OCI-M1 (cell line): ENCODE measurements at places on chromosomes 2 and 18.

- no peak for DNase-seq
Observed at GRCh38 chr18:6949800-6950586, 167.6 kb downstream of the LAMA1 start.

DNA sequence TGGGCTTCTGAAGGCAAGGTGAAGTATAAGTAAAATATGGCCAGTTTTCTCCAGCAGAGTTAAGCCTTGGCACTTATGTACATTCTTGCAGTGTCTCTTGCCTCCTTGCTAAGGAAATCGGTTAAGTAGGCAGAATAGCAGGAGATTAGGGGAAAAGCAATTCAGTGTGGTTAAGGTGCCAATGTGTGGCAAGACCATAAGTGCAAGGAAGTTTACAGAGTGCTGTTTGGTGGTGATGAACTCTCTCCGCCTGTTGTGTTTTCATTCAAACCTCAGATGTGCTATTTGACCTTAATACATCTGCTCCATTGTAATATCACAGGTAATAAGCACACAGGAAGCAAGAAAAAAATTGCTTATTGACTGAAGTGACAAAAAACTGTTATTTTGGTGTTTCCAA lies 156.1 kb downstream of the MGAT5 start:
- no peak for DNase-seq

DNA sequence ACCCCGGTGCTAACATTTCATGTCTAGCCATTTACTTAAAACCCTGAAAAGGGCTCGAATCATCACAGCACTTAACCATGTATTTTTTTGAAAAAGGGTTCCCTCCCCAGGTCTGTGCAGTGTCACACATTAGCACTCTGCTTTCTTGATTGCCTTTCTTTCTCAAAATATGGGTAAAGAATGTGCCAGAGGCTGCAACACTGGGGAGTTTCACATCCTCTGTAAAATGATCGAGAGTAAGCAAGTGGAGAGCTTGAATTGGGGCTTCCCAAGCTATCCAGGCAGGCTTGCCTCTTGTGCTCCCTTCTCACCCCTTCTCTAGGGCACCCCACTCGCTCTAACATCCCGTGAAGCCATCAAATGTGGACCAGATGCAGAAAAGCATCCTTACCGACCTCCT lies 177.0 kb upstream of the CCDC68 start:
- DNase-seq, result no peak

DNA sequence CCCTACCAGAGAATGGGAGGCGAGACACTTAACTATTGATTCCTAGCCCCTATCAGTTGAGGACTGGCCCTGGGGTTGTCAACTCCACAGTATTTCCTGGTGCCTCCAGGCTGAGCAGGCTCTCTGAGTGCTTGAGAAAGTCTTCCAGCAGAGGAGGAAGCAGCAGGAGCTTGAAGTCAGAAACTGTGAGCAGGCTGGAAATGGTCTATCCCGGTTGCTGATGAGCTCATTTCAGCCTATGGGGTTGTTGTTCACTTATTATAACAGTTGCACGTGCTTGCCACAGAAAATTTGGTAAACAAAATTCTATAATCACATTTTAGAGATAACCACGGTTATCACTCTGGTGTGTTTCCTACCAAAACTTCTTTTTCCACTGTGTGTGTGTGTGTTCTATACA lies 254.7 kb upstream of the THUMPD2 start:
- no peak for DNase-seq

DNA sequence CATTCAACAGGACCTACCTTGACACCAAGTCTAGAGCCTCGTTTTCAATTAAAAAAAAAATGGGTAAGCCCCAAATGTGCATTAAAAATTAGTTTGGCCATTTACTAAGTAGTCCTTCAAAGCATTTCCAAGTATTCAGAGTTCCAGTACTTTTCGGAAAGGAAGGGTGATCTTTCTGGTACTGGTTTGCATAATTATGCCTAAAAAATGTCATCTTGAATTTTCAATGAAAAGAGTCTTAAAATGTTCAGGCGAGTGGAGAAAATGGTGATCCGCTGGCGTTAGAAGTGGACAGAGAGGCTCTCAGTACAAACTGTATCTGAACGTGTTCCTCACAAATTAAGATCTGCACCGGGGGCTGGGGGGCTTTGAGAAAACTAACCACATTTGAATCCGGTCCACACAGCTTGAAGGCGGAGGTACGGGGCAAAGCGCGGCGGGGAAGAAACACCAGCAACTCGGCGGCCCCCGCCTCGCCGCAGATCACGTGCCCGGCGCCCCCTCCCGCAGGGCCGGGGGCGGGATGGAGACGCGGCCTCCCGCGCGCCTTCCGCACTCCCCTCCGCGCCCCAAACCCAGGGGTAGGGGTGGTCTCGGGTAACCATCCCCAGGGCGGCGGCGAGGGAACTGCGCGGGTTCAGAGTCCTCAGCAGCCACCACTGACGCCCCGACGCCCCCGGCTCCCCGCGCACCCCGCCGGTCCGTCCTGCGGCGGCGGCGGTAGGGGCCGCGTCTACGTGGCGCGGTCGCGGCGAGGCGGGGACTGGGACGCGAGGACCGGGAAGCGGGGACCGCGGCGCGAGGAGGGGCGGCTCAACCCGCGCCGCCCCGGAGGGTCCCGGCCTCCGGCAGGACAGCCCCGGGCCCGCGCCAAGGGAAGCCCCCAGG lies 564 bp downstream of the LPIN2 start:
- peak; percentile 75 for DNase-seq

DNA sequence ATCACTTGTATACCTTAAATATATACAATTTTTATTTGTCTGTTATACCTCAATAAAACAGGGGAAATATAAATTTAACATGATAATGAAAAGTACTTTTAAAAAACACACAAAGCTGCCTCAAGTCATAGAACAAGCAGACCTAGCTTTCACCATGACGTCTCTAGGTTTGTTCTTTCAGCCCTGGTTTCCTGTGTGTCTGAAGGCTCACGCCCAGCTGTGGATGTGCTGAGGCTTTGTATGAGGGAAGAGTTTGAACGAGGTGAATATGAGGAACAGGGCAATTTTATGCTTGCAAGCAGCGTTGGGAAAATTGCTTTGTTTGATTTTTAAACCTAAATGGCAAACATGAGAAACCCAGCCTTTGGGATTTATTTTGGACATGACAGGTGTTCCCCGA lies 15.3 kb downstream of the SH3RF3 start:
- no peak for DNase-seq
